ENCODE measurements at places on chromosomes 3 and 15. TPM values are rescaled to one million over a fixed set of nuclear protein-coding genes. Genes with fewer than 3 reads are reported as not detected.

The CIB1 gene
- total RNA-seq, result 3.7 TPM

The OIP5 gene
- total RNA-seq, result 2.4 TPM

The C3orf85 gene
- total RNA-seq, result not detected

The ETV5 gene
- 25.7 TPM for total RNA-seq

The C3orf33 gene
- 17.9 TPM for total RNA-seq

The RYR3 gene
- 21.2 TPM for total RNA-seq

The C3orf22 gene
- not detected for total RNA-seq

The BDH1 gene
- 9.8 TPM for total RNA-seq

The TRAT1 gene
- not detected for total RNA-seq

The LCTL gene
- 0.41 TPM for total RNA-seq

The CFAP100 gene
- total RNA-seq, result 3.7 TPM

The SNRK gene
- 97.8 TPM for total RNA-seq

The POTEB3 gene
- total RNA-seq, result not detected

The PLA2G4E gene
- not detected for total RNA-seq

The TP63 gene
- total RNA-seq, result 0.41 TPM

The MED12L gene
- total RNA-seq, result 6.1 TPM

The LNP1 gene
- 11.0 TPM for total RNA-seq

The EIF2A gene
- 201 TPM for total RNA-seq

The GOLGA8S gene
- total RNA-seq, result not detected

The FGF7 gene
- 0.41 TPM for total RNA-seq

The APH1B gene
- 26.1 TPM for total RNA-seq

The ALDH1A3 gene
- total RNA-seq, result 3.3 TPM

The CCDC14 gene
- total RNA-seq, result 83.6 TPM

The CD200 gene
- total RNA-seq, result 49.7 TPM

The ARL14 gene
- total RNA-seq, result not detected

The CKMT1B gene
- 7.7 TPM for total RNA-seq

The TRIM69 gene
- total RNA-seq, result 40.4 TPM

The LAMB2 gene
- 30.2 TPM for total RNA-seq

The KCNMB3 gene
- total RNA-seq, result 2.0 TPM
